GM04503 (cell line): ENCODE measurements at places on chromosomes 7 and 10.

GRCh38 chr10:43825421-43825820, 176.7 kb upstream of the ZNF32 start:
- DNase-seq, result no peak

DNA sequence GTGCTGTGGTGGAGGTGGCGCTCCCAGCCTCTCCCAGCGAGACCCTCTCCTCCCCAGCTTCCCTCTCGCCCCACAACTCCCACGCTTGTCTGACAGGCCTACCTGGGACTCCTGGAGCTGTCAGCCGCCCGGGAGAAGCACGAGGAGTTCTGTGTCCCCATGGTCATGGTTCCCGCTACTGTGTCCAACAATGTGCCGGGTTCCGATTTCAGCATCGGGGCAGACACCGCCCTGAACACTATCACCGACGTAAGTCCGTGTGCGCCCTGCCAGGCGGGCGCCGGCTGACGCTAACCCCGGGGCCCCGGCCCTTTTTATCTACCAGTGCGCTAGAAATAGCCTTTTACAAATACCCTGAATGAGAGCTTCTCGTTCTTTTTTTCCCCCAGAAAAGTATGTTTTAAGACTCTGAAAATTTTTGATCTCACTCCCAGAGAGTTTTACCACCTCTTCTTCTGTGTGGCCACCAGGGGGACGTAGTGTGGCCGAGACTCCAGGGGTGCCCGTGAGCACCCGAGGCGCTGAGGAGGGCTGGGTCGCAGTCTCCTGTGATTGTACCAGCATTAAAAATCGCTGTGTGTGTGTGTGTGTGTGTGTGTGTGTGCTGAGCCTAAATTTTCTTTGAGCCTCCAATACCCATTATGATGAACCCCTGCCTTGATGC, 52.6 kb downstream of the PFKP start:
- no peak for DNase-seq

DNA sequence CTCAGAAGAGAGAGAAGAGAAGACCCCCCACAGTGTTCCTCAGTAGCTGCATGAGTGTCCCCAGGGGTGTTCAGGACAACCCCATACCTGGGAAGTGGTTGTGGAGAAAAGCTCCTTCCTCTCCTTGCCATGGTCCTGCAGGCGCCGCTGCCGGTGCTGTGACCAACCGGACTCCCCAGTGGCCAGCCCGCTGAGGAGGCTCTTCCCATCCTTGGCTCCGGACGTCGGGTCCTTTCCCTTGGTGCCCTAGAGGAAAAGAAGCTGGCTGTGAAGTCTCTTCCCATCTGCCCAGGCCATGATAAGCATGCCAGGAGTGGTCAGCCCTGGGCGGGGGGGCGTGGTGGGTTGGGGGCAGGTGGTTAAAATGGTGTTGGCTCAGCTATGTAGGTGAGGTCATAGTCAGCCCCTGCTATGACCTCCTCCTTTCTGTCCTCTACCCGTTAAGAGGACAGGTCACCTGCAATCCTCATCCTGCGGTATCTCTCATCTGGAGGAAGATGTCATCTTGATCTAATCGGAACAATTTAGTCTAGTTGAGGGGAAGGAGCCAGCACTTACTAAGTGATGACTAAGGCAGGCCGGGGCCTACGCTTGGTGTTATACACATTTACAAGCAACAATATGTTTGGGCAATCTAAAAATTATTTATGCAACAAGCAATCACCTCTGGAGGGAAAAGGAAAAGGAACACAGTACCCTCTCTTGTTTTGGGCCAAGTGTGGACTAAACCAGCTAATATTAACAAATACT, 13.2 kb downstream of the WDR91 start:
- no peak for DNase-seq

DNA sequence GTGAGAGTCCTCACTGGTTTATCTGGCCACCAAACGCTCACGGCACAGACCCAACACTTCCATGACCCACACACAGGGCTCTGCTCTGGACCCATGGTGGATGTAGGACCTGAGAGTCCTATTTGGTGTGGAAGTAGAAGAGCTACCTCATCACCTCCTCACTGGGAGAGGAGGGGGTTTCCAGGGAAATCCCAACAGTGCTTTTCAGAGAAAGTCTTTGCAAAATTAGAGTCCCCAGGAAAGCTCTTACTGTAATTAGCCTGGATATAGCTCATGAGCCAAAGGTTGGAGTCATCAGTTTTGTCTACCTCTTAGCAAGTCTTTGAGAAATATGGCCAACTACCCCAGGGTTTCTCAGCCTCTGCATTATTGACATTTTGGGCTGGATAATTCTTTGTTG, 34.7 kb upstream of the TARP start:
- DNase-seq, result no peak

GRCh38 chr7:16646472-16647072, 591 bp downstream of the BZW2 start:
- DNase-seq, result no peak

DNA sequence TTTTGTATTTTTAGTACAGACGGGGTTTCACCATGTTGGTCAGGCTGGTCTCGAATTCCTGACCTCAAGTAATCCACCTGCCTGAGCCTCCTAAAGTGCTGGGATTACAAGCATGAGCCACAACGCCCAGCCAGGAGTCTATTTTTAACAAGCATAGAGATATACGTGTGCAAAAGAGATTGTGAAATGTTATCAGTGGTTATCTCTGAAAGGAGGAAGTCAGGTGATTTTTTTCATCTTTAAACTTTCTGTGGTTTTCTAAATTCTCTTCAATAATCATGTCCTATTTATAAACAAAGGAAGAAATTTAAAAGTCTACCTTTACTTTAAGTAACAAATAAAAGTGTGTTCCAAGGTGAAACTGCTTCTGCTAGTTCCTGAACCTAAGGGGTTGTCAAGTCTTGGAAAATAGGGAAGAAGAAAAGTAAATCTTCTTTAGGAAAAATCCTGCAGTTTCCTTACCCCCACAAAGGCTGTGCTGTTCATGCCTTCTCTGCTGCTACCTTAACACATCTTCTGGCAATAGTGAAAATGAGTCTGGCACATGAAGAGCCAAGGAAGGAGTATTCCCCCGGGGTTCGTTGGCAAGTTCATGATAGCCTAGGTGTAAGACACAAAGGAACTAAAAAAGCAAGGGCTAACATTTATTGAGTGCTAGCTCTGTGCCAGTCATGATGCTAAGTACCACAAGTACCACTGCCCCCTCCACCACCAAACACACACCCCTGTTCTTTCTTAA, 51.1 kb downstream of the CYP26A1 start:
- DNase-seq, result no peak

DNA sequence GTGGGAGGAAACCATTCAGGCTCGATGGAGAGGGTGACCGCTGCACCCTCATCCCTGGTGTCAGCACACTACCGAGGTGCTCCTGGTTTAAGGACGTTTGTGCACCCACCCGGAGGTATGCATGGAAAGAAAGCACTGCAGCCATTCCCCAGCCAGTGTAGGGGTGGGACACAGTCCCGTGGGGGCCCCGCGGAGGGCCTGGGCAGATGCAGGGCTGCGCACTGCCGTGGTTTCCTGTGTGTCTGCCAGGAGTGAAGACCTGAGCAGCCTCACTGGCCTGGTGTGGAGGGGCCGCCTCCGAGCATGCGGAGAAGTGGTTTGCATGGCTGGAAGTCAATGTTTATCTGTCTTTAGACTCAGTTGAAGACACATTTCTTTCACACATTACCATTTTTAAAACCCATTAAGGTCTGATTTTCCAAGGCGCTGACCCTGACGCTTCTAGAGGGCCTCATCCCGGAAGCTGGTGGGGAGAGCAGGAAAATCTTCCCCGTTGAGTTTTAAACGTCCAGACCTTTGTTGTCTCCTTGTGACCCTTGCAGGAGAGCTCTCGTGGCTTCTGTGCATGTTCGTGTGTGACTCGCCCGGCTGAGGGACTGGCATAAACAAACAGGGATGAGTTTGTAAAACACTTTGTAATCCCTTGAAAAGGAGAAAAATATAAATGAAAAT, 188.1 kb downstream of the MGMT start:
- no peak for DNase-seq

GRCh38 chr10:51244309-51244708, 170.0 kb downstream of the PRKG1 start:
- DNase-seq, result no peak

DNA sequence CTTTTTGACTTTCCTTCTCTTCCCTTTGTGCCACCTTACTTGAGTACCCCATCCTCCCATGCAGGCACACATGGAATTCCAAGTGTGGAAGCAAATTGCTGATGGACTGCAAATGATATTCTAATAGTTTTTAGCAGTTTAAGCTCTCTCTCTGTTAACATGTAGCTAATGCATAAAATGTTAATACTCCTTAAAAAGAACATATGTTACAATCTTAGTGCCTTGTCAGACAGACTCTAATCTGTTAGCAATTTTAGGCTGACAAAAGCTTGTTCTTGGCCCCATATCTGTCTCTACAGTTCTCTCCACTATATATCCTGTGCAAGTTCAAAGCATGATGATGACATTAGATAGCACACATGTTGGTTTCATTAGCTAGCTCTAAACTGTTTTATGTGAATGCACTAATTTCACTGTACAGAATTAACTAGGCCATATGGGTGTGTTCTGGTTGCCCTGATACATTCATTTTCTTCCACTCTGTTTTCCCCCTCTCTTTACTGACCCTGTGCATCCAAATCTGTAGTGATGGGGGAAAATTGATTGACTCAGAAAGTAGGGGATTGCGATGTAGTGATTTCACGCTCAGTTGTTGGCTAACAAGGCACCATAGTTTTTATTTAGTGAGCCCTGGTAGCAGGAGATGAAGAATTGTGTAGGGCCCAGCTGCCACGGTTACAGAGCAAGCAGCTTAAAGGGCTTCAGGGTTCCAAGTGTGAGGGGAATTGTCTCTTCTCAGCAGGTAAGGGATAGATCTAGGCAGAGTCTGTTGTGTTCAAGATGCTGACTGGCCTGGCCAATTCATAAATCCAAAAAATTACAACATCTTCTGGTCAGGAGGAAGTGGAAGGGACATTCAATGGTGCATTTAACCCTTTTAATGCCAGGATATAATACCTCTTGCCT, 114.6 kb upstream of the FZD1 start:
- no peak for DNase-seq

- no peak for DNase-seq
These were observed 20.2 kb downstream of the MRPL32 start for GRCh38 chr7:42952328-42952727.

DNA sequence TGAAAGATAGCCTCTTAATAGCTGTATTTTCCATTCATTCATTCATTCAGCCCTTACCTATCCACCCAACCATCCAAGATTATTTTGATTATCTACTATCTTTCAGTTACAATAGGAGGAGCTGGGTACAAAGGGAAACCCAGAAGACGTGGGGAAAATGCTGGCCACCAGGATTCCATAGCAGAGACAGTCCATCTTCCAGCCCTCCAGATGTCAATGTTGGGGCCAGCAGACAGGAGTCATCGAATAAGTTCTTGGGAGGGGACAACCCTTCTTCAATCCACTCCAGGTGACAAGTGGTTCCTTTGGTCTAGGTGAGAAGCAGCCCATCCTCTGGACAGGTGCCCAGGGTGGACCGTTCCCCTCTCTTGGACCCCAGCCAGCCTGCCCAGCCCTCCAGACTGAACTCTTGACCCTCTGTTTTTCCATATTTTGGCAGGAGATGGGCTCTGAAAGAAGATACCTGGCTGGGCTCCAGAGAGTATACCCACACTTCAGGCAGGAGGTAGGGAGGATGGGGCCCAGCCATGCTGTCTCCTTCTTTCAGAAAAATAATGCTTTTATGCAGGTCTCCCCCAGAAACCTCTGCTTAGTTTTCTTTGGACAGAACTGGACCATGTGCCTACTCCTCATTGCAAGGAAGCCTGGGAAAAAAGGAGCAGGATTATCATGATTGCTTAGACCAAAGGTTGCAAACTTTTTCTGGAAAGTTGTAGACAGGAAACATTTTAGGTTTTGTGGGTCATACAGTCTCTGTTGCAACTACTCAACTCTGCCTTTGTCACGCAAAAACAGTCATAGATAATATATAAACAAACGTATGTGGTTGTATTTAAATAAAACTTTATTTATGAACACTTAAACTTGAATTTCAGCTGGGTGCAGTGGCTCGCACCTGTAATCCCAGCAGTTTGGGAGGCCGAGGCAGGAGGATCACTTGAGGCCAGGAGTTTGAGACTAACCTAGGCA, 95.5 kb upstream of the SMNDC1 start:
- no peak for DNase-seq

DNA sequence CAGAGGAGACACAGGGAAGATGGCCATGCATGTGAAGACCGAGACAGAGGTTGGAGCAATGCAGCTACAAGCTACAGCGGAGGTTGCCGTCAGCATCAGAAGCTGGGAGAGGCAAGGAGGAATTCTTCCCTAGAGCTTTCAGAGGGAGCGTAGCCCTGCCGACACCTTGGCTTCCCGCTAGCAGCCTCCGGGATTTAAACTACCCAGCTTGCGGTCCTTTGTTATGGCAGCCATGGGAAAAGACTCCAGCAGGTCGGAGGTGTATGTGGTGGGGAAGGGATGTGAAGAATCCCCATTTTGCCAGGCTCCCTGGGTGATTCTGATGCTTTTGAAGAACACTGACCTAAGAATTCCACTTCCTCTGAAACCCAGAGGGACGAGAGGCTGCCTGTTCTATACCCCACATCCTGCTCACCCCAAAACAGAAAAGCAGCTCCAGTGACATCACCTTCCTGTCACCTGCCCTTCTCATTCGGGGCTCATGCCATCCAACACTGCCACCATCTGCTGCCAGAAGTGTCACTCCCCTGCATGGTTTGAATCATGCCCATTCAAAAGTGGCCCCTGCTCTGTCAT, 3.3 kb upstream of the SEPHS1 start:
- DNase-seq, result no peak

DNA sequence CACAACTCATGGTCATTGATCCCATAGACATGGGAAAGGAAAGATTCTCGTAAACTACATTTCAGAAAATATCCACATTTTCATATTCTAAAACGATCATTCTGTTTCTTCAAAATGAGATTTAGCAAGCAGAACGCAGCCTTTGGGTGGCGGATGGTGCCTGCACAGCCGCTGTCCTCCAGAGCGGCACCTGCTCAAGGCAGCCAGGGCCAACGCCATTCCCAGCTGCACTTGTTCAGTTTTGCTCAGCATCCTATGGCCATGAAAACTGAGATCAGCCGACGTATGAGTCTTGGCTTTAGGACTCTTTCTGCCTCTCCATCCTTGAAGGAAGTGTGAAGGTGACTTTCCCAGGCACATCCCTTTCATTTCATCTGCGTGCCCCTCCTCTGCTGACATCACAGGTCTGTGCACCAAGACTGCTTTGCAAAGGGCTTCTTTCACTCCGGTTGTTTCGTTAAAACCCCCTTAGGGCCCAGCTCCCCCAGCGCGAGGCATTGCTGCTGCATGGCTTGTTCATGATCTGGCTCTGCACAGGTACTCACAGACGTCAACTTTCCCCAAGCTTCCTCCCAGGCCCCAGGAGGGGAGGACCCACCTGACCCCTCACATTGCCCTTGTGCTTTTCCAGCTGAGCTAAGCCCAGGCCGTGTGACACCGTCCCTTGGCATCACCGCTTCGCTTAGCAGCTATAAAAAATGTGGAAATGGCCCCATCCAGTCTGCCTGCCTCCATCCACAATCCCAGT, 37.2 kb downstream of the TCERG1L start:
- DNase-seq, result no peak

GRCh38 chr10:85891472-85891871, 475.1 kb downstream of the GRID1 start:
- no peak for DNase-seq
